ENCODE measurements at places on chromosomes 5 and 9.

- no peak overlapping the region for H3K4me3 ChIP-seq
- no peaks in the 10 kb centered on the region for H3K4me1 ChIP-seq
Measured at GRCh38 chr9:128707446-128707845, 5.1 kb downstream of the PKN3 start.

- no peaks in the 10 kb centered on the region for H3K36me3 ChIP-seq
- H3K27ac ChIP-seq = peak within 1 kb of the TSS; percentile 27
- H3K4me1 ChIP-seq = no peaks in the 10 kb centered on the region
- H3K4me3 ChIP-seq = peak within 1 kb of the TSS; percentile 75
Measured at GRCh38 chr5:33891788-33892619, at the start of gene ADAMTS12. TSS of gene ADAMTS12 (minus strand) at chr5:33891990. CDS start at chr5:33891856, 134 bp downstream.

GRCh38 chr5:115098041-115098702 is 71.5 kb downstream of the TRIM36 start:
- no peaks in the 10 kb centered on the region for H3K27me3 ChIP-seq
- DNase-seq = no peak
- no peak overlapping the region for H3K27ac ChIP-seq
- no peaks in the 10 kb centered on the region for H3K36me3 ChIP-seq
- H3K4me1 ChIP-seq = no peaks in the 10 kb centered on the region

GRCh38 chr9:92245005-92245797 is 48.3 kb downstream of the IARS1 start:
- H3K4me1 ChIP-seq = no peaks in the 10 kb centered on the region
- no peaks in the 10 kb centered on the region for H3K27me3 ChIP-seq
- no peak for DNase-seq
- no peak overlapping the region for H3K27ac ChIP-seq
- H3K36me3 ChIP-seq = peaks cover 90% of the 10 kb centered on the region
- no peak overlapping the region for H3K4me3 ChIP-seq

DNA sequence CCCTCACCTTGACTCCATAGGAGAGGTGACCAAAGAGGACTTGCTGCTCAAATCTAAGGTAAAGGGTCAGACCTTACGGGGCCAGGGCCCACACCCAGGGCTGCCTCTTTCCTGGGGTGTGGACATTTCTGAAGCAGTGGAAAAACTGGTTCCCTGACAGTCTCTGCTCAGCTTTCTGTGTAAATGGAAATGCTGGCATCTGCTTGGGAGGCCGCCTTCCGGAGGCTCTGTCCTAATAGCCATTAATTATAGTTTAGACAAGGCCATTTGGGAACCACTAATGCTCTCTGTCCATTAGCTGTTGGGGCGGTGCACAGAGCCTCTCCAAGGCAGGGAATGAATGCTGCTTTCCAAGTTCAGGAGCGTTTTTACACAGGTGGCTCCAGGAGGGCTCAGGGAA is 17.3 kb downstream of the USP20 start:
- peaks cover 30% of the 10 kb centered on the region for H3K36me3 ChIP-seq
- H3K4me1 ChIP-seq = peaks cover 56% of the 10 kb centered on the region
- no peak for DNase-seq
- H3K27ac ChIP-seq = peak overlapping the region; percentile 81

DNA sequence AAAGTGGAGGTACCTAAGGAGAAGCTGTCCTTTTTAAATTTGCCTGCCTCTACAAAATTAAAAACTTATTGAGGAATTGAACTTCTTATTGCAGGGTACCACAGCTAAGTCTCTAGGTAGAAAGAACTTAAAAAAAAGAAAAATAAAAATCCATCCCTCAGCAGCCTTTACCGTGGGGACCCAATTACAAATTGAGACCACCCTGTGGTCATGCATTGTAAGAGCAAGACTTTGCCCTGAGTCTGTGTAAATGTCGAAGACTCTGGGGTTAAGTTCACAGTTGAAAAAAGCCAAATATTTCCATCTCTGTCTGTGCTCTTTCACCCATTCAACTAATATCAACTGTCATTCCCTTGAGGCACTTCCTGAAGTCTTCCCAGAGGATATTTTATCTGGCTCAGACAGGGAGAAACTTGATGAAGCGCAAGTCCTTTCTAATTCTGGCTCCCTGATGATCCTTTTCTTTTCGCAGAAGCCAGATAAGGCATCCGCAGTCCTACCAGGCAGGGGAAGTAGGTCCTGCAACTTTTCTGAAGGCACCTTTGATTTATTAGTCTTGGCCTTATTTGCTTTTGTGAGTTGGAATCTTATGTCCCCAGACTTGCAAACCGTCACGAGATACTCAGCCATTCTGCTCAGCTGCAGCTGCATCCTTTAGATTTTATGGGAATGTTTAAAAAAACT is 323.8 kb upstream of the WWC1 start:
- no peak for DNase-seq
- H3K27ac ChIP-seq = no peak overlapping the region
- H3K4me3 ChIP-seq = no peak overlapping the region
- H3K36me3 ChIP-seq = no peaks in the 10 kb centered on the region

DNA sequence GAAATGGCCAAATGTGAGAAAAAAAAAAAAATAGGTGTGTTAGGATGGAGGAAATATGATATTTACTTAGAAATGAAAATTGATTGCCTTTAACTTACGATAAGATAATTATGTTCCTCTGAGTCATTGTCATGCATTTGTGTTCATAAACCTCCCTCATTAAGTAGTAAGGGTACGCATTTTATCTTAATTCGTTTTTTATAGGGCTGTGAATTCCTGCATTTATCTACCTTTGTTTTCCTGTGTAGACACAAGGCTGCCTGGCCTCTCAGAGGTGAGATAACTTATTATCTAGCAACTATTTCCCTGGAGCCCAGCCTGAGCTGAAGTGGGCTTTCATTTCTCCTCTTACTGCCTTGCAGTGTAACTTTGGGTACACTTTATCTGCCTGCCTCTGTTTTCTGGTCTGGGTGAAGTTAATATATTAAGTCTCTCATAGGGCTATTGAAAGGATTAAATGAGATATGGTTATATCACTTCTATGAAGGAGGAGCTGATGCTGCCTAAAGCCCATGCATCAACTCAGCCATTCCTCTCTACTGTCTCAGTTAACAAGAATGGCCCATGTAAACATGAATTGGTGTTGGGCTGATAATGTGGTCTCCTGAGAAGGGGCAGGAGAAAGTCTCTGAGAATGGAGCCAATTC is 103.8 kb upstream of the KLF4 start:
- no peak overlapping the region for H3K4me3 ChIP-seq
- no peak for DNase-seq
- no peaks in the 10 kb centered on the region for H3K4me1 ChIP-seq
- H3K27ac ChIP-seq = no peak overlapping the region
- no peaks in the 10 kb centered on the region for H3K36me3 ChIP-seq
- H3K27me3 ChIP-seq = no peaks in the 10 kb centered on the region

GRCh38 chr9:117936185-117937130 is 232.3 kb downstream of the TLR4 start:
- H3K27me3 ChIP-seq = no peaks in the 10 kb centered on the region
- no peaks in the 10 kb centered on the region for H3K36me3 ChIP-seq
- no peak overlapping the region for H3K27ac ChIP-seq
- no peak for DNase-seq

GRCh38 chr5:173505634-173506033 is 110.8 kb downstream of the BOD1 start:
- H3K4me1 ChIP-seq = no peaks in the 10 kb centered on the region
- no peaks in the 10 kb centered on the region for H3K27me3 ChIP-seq
- H3K27ac ChIP-seq = no peak overlapping the region
- DNase-seq = no peak

DNA sequence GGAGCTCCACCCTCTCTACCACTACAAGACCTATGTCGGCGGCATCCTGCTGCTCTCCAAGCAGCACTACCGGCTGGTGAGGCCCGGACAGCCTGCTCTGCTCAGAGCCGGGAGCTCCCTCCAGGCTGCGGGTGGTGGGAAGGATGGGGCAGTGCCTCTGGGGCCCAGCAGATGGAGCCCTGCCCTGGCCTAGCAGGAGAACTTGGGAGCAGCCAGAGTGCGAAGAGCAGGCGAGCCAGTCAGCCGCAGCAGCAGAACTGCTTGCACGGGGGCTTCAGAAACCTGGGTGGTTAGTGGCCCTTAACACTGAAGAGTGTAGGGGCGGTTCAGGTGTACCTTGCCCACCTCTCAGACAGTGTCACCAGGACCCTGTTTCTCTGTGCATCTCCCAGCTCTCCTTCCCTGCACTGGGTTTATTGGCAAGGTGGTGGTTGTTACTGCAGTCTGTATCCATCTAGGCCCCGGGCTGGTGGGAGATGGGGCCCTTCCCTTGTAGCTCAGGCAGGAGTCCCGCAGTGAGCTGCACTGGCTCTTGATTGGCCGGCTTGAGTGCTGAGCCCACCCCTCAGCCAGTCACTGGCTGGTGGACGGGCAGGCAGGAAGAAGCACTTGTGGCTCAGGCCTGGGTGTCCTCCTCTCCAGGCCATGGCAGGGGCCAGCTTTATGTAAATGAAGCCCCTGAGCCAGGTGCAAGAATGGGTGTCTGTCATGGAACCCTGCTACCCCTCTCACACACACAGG is 7.7 kb downstream of the B4GALT7 start:
- H3K36me3 ChIP-seq = peaks cover 11% of the 10 kb centered on the region
- peak; percentile 81 for DNase-seq
- H3K4me1 ChIP-seq = no peaks in the 10 kb centered on the region
- H3K4me3 ChIP-seq = no peak overlapping the region

- peaks cover 15% of the 10 kb centered on the region for H3K36me3 ChIP-seq
- no peak for DNase-seq
- no peak overlapping the region for H3K27ac ChIP-seq
- no peak overlapping the region for H3K4me3 ChIP-seq
Measured at GRCh38 chr5:81247441-81247972, 14.4 kb downstream of the CKMT2 start.

- H3K27me3 ChIP-seq = no peaks in the 10 kb centered on the region
- no peak for DNase-seq
- no peaks in the 10 kb centered on the region for H3K4me1 ChIP-seq
Measured at GRCh38 chr5:64451551-64451950, 54.3 kb upstream of the RGS7BP start.

DNA sequence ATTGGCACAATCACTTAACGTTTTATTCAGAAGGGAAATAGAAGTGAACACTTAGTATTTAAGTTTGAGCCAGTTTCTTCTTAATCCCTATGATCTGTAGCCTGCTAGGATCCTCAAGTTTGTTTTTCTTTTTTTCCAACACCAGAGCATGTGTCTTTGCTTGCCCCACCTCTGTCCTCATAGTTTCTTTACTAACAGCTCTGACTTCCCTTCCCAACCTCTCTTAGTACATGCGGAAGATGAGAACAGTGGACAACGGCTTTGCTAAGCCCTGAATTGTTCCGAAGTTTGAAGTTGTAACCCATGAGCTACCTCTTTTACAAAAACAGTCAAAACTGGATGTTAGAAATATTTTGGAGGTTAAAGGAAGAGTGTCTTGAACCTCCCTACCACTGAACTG is 61.7 kb upstream of the TAF11L2 start:
- H3K36me3 ChIP-seq = no peaks in the 10 kb centered on the region
- peak overlapping the region; percentile 33 for H3K4me3 ChIP-seq
- no peak for DNase-seq
- H3K27ac ChIP-seq = no peak overlapping the region
- H3K27me3 ChIP-seq = no peaks in the 10 kb centered on the region
- no peaks in the 10 kb centered on the region for H3K4me1 ChIP-seq

DNA sequence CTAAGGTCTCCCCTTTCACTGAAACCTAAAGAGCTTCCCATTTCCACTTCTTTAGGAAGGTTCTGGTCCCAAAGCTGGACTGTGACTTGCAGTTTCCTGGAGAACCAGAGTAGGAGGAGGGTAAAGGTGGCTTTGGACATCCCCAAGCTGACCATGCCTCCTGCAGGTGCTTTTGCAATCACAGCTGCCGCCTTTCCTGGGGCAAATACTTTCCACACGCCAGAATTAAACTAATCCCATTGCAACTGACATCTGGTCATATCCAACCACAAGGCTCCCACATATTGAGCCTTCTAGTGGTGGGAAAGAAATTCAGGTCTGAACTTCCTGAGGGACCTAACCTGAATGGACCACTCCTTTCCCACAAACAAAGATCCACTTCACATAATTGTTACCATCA is 92.7 kb downstream of the NRG2 start:
- H3K27ac ChIP-seq = no peak overlapping the region
- H3K36me3 ChIP-seq = no peaks in the 10 kb centered on the region
- H3K4me1 ChIP-seq = no peaks in the 10 kb centered on the region
- H3K27me3 ChIP-seq = no peaks in the 10 kb centered on the region
- DNase-seq = no peak
- no peak overlapping the region for H3K4me3 ChIP-seq

DNA sequence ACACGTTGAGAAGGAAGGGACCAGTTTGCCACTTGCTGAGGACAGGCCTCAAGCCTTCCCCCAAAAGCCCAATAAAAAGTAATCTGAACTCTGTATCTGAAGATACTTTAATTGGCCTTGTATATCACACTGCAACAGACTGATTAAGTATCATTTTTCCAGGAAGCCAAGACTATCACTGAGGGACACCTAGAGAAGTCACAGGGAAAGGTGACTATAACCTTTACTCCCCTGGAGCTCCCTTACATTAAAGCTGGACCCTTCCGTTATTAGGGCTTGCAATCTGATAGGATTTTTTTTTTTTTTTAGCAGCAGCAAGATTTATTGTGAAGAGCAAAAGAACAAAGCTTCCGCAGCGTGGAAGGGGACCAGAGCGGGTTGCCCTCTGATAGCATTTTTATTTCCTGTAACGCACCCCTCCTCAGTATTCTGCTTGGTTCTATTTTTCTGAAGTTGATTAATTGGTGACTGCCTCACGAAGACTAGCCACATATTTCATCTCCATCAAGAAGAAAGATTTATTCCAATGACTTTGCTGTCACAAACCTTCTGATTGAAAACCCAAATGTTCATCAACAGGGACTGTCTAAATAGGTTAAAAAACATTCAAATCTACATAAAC is 2.7 kb downstream of the CDC14B start:
- no peaks in the 10 kb centered on the region for H3K36me3 ChIP-seq
- H3K4me1 ChIP-seq = no peaks in the 10 kb centered on the region
- no peaks in the 10 kb centered on the region for H3K27me3 ChIP-seq
- no peak overlapping the region for H3K4me3 ChIP-seq

GRCh38 chr9:104617418-104617817 is 586 bp downstream of the OR13C9 start:
- no peaks in the 10 kb centered on the region for H3K36me3 ChIP-seq
- H3K27ac ChIP-seq = no peak overlapping the region
- H3K4me1 ChIP-seq = no peaks in the 10 kb centered on the region
- no peak for DNase-seq

DNA sequence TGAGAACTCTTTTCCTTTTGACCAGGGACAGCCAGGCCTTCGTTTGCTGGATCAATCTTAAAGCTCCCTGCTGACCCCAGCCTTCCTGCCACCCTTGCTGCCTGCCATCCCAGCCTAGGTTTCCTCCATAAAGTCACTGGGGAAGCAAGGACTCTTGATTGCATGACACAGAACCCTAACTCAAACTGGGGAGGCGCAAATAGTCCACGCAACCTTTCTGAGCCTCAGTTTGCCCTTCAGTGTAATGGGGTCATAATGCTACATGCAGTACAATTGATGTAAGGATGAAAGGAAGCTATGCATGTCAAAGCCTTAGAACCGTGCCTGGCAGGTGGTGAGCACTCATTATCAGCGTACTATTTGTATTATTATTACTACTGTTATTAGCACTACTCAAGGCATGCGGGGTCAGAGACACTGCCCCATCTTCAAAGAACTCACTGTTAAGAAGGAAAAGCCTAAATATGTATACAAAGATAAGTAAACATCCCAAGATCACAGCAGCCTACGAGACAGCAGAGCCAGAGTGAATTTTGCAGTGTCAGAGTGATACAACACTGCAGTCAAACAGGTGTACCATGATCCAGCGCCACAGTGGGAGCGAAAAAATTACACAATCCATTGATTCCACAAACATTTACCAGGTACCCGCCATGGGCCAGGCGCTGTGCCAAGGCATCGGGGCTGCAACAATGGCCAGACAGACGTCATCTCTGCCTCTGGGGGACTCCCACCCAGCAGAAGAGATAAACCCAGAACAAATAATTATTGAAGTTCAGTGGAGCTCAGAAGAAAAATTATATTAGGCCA is 16.9 kb upstream of the CPLX2 start:
- H3K36me3 ChIP-seq = no peaks in the 10 kb centered on the region
- no peak overlapping the region for H3K4me3 ChIP-seq
- DNase-seq = no peak
- H3K27me3 ChIP-seq = no peaks in the 10 kb centered on the region
- no peak overlapping the region for H3K27ac ChIP-seq
- no peaks in the 10 kb centered on the region for H3K4me1 ChIP-seq
